ENCODE measurements at places on chromosomes 5 and 9.

GRCh38 chr9:110058304-110058953 lies 149.5 kb downstream of the C9orf152 start:
- DNase-seq, result no peak

GRCh38 chr9:4243113-4243512 lies 56.8 kb downstream of the GLIS3 start:
- no peak for DNase-seq

GRCh38 chr5:107376546-107377276 lies 294.0 kb downstream of the EFNA5 start:
- DNase-seq, result no peak

DNA sequence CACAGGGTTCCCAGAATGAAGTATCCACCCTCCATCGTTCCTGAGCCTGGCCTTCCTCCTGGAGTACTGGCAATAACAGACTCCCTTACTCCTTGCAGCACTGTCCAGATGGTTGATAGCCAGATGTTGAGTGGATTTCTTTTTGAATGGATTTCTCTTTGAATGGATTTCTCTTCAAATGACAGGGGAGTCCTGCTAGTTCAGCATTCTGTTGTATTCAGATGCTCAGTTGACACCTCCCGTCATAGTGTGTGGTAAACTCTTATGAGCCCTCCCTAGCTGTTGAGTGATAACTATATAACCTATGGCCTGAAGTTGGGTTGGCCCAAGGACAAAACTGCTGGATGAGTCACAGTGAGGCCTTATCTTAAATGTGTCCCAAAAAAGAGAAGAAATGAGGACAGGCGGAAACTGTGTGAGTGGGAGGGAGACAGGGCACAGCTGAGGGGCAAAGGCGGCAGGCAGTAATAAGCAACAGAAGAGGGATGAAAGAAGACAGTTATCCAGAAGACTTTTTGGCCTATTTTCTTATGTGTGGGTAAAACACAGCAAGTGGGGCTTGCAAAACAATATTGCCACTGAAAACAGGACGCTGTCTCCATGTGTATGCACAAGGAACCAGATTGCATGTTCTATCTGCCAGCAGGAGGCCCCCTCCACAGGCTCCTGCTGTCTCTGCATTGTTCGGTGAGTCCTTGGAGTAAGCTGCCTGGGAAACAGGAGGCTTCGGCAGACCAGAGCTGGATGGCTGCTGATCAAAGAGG lies 209.5 kb upstream of the S1PR3 start:
- DNase-seq, result no peak

DNA sequence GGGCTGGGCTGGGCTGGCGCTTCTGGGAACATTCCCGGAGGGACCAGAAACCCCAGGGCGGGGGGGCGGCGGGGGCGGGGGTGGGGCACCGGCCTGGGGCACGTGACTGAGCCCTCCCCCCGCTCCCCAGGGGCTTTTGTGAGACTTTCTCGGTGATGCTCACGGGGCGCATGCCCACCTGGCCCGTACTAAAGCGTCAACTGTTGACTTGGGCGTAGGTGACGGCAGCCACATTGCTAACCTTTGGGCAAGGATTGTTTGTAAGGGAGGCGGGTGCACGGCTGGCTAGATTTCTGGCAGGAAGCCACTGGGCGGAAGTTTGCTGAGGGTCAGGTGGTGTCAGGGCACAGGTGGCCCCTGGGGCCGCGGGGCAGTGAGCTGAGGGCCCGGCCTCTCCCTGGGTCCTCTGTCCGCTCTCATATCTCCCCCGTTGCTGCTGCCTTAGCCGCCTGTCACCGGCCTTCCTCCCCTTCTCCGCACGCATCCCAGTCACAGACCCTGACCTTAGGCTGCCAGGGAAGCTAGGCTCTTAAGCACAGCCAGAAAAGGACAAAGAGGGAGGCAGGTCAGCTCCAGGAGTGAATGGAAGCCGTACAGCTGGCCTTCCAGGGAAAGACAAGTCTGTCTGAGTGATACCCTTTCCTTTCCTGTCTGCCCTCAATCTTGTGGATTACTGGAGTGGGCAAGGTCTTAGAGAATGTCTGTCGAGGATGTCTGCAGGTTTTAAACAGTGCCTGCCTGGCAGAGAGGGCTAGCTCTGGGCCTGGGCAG lies 812 bp downstream of the CACFD1 start:
- DNase-seq, result peak; percentile 42

GRCh38 chr5:53425687-53426511 lies 54.5 kb upstream of the FST start:
- DNase-seq, result peak; percentile 5

DNA sequence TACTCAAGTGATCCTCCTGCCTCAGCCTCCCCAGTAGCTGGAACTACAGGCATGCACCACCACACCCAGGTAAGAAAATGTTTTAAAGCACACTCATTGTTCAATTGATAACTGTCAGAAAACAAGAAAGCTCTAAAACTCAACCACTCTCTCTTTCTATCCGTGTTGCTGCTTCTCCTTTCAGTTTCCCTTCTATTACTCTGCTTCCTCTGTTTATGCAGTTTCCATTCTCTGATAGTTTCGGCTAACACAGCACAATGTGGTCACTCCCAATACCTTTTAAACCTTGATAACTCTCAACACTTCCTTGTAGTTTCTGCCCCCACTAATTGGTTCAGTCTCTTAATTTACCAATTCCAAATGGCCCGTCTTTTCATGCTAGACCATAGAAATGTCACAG lies 59.2 kb upstream of the NR4A3 start:
- no peak for DNase-seq

DNA sequence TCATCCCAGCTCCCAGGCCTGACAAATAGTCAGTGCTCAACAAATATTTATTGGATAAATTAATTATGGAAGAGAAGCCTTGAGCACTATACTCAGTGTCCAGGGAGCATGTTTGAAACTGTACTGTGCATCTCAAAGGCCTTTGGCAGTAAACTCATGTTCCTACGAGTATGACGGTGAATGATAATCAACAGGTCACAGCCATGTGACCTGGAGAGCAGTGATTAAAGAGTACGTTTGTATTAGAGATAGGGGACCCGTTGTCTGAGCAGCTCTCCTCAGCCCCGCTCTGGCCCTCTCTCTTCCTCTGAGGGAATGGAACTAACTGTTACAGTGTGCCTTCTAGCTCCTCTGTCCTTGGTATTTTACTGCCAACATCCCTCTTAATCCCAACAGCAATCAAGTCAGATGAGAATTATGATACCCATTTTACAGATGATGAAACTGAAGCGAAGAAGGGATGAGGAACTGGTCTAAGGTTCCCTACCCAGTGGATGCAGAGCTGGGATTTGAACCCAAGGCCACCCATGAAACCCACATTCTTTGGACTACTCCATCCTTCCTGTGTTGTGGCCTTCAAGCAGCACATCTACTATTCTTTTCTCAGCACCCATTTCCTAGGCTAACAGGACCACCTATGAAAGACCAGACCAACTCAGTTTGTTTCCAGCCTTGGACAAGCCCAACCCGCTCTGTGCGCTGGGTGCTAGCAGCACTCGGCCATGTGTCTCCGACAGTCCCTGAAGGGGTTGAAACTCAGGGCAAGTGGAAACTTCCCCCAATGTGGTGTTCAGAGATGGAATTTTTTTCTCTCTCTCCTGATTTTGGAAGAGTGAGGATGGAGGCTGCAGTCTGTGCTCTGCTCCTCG lies 34.9 kb downstream of the SPRY4 start:
- no peak for DNase-seq

DNA sequence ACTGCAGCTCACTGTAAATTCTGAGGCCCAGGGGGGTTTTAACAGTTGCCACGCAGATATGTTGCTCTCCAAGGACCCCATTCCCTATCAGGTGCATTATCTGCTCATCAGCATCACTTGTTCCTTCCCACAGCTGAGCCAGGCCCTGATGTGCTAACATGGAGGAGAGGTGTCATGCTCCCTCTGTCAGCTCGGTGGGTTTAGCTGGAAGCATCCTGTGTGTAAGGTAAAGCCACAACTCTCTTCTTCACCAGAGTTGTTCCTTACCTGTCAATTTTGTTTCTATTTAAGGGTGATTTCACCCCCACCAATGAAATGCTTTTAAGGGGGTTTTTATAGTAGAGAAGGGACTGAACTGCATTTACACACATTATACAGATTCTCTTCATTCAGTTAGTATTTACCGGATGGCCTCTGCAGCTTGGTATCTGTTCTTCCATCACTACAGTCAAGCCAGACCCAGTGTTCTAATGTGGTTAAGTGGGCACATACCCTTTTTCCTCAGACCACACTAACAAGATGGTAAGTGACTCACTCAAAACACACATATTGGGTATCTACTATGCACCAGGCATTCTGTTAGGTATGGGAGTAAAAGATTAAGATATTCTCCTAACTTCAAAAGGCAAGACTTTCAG lies 205.4 kb downstream of the DCP2 start:
- no peak for DNase-seq

GRCh38 chr5:9785751-9786150 lies 155.6 kb upstream of the TAS2R1 start:
- no peak for DNase-seq

DNA sequence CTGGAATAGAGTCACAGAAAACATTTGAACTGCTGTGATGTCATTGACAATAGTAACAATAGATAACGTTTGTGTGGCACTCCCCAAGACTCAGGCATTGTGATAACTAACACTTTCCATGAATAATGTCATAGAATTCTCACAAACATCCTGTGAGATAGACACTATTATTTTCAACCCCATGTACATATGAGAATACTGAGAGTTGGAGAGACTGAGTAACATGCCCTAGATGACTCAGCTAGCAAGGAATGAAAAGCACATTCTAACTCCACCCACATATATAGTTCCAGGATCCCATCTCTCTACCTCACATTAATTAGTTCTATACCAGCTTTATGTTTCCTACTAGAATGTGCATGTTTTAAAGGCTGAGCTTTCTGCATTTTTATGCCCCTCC lies 71.4 kb downstream of the ASTN2 start:
- no peak for DNase-seq

DNA sequence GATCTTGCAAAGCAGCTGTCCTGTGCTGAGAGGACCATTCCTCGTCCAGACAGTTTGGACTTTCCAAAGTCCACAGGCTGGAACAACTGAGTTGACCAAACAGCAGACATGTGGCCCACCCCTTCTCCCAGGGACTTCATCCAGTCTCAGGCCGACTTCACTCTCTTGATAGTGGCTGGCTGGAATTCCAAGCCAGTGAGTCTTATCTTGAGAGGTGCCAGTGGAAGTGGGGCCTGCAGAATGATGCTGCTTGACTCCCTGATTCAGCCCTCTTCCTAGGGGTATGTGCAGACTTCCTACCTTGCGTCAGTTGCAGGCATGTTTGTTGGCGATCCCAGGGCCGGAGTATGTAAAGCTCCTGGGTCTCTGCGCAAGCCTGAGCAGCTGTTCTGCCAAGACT lies 131.4 kb upstream of the TSLP start:
- no peak for DNase-seq

- DNase-seq, result no peak
Observed at GRCh38 chr5:16518606-16519005, 53.0 kb upstream of the ZNF622 start.

GRCh38 chr5:112655513-112655912 lies 82.2 kb upstream of the APC start:
- DNase-seq, result no peak

- DNase-seq, result no peak
Observed at GRCh38 chr9:110583237-110583636, 3.7 kb upstream of the SVEP1 start.

GRCh38 chr5:27124590-27124989 lies 86.2 kb upstream of the CDH9 start:
- DNase-seq, result no peak

GRCh38 chr5:67985686-67986387 lies 229.7 kb upstream of the PIK3R1 start:
- no peak for DNase-seq

GRCh38 chr5:114988096-114988495 lies 181.6 kb downstream of the TRIM36 start:
- no peak for DNase-seq

- DNase-seq, result no peak
Observed at GRCh38 chr5:74177961-74178360, 462.6 kb downstream of the ENC1 start.

GRCh38 chr5:141585594-141585993 lies 33.2 kb downstream of the DIAPH1 start:
- no peak for DNase-seq

- no peak for DNase-seq
Observed at GRCh38 chr5:72955143-72955767, 586 bp upstream of the FCHO2 start.

DNA sequence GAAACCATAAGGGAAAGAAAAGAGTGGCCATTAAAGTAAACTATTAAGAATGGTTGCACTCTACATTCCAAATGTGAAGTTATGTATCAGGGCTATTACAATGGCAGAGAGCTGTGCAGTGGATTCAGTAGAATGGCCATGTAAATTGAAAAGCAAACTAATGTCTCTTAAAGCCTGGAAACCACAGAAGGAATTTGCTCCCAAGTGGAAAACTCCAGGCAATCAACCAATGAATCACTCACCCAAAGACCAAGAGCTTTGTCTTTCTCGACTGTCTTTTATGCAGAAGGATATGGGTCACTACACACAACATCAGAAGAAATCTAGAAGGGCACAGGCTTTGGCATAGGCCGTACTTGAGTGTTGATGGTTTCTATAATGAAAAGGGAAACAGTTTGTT lies 114.9 kb downstream of the TLE1 start:
- DNase-seq, result no peak

DNA sequence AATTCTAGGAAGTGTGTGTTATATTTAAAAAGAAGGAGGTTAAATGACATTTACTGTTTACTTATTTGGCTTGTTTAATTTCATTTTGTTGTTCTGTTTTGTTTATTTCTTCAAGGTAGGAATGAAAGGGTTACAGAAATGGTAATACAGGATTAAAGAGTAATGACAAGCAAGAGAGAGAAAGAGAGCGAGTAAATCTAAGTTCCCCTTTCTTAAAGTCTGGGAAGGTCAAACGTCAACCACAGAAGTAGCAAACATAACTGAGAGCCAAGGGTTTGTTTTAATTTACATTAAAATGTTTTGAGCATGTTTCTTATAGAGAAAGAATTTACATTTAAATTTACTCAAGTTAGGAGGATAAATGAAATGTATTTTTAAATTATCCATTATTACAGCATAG lies 18.7 kb downstream of the HCN1 start:
- no peak for DNase-seq

DNA sequence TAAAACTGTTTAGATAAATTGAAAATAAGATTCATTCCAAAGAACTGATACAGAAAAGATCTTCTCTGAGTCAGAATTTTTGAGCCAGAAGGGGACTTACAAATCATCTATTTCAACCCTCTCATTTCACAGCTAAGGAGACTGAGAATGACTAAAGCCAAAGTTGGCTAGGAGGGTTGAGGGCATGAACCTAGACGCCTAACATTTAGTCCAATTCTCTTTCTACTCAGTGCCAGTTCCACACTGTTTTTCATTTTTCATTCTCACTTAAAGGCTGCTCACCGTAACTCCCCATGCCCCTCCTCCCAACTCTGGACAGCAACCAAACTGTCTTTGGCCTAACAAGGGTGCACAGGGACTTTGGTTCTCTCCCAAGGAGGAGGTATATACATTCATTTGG lies 364.0 kb downstream of the NDUFS4 start:
- DNase-seq, result no peak

GRCh38 chr5:43571237-43571636 lies 14.4 kb upstream of the PAIP1 start:
- DNase-seq, result no peak

- DNase-seq, result no peak
Observed at GRCh38 chr5:132008163-132008473, 3.3 kb downstream of the ACSL6 start.

Measured in NCI-H1436 treated with DMSO at 0.1 percent for 48 hours (cell line).